Left lobe of liver (tissue), 2 donors: ENCODE measurements at places on chromosomes 5 and 9. TPM values are rescaled to one million over a fixed set of nuclear protein-coding genes. Genes with fewer than 3 reads are reported as not detected.

FGF1 gene
- total RNA-seq = 0.25 TPM

CLTA gene
- 61.8 TPM for total RNA-seq

TRIM23 gene
- total RNA-seq = 8.5 TPM

PCDHA4 gene
- 0.05 TPM for total RNA-seq

SMIM33 gene
- total RNA-seq = not detected
